ENCODE measurements at places on chromosomes 7 and 10.

DNA sequence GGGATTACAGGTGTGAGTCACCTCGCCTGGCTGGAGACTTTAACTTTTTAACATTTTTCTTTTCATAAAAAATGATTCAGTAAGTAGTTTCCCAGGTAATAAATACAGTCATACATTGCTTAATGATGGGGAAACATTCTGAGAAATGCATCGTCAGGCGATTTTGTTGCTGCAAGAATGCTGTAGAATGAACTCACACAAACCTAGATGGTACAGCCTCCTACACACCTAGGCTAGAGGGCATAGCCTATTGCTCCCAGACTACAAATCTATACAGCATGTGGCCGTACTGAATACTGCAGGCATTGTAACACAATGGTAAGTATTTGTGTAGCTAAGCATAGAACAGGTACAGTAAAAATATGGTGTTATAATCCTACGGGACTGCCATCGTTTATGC lies 108.5 kb upstream of the SFMBT2 start:
- DNase-seq: no peak

GRCh38 chr7:110407706-110408105 lies 683.2 kb upstream of the LRRN3 start:
- no peak for DNase-seq

GRCh38 chr10:111207500-111207899 lies 130.7 kb downstream of the ADRA2A start:
- DNase-seq: no peak

- DNase-seq: no peak
Observed at GRCh38 chr7:106143711-106144337, 31.7 kb upstream of the SYPL1 start.

DNA sequence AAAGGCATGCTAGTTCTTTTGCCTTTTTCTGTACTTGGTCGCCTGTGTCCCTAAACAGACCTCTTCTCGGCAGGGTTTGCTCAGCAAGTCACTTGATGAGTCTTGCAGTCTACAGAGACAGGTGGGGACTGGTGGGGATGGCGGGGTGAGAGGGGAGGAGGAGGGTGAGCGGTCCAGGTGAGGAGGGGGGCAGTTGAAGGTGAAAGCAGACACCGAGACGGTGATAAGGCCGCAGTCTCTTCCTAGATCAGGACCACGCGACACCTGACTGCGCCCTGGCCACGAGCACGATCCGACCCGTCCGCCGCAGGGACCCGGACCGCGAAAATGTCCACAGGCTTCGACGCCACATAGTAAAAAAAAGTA lies 566 bp downstream of the ASNS start:
- DNase-seq: no peak

DNA sequence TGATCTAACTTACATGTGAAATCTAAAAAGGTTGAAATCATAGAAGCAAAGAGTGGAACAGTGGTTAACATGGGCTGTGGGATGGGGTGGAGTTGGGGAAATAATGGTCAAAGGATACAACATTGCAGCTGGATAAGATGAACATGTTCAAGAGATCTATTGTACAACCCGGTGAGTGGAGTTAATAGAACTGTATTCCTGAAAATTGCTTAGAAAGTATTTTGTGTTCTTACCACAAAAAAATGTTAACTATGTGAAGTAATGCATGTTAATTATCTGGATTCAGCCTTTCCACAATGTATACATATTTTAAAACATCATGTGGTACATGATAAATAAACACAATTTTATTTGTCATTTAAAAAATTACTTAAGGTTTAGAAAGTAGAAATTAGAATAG lies 271.0 kb upstream of the LRRTM3 start:
- DNase-seq: no peak

GRCh38 chr10:50333872-50334271 lies 82.6 kb upstream of the ASAH2 start:
- no peak for DNase-seq

GRCh38 chr7:156156734-156157408 lies 344.6 kb upstream of the SHH start:
- DNase-seq: no peak

DNA sequence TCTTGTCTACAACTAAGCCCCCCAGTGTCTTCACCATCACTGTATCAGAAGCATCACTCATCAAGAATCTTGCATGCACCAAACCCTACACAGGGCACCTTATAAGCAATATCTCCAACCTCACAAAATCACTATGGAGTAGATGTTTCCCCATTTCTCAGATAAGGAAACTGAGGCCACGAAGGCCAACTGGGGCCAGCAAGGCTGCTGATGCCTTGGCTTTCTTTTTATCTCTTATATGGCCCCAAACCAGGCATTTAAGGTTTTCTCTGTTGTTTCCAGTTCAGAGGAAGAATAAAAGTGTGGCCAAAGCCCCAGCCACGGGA lies 47.3 kb upstream of the NPFFR1 start:
- no peak for DNase-seq

GRCh38 chr10:124116771-124117510 lies 23.5 kb upstream of the CHST15 start:
- no peak for DNase-seq

Measured in femur (tissue), 1 donor.